ENCODE measurements at places on chromosomes 16 and 17.

DNA sequence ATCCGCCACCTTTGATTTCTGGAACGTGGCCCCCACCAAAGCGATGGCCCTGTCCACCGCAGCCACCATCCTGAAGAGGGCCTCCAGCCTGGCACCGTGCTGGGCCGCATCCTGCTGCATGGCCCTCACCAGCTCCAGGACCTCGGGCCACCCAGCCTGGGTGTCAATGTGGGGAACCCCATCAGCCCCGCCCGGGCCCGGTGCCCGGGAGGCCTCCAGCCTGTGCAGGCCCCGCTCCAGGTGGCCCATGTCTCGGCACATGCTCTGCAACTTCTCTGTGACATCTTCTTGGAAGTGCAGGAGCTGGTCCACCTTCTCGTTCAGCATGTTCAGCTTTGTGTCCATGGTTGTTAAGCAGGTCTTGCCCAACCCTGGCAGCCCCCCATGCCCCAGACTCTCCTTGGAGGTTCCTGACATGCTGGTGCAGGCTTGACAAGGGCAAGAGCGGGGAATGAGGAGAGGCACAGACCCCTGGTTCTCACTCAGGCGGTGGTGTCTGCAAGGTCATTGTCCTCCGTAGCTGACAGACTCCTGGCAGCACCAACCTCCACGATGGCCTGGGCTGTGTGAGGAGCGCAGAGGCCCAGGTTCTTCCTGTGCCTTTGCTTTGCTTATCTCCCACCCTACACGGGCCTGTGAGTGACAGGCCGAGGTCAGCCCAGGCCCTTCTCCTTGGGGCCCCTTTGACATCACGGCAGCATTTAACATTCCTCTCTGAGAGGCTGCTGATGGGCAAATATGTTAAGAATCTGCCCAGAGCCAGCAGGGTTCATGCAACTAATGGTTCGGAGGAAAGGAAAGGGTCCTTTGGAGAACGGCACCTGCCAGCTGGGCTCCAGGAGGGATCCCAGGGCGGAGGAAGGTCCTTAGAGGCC lies at the start of gene MYLK3:
TSS of gene MYLK3 (minus strand) at position 568 of the 875 bp plus-strand sequence. CDS start at position 417, 151 bp downstream.
- DNase-seq = no peak

GRCh38 chr17:76481071-76481655 lies 13.8 kb downstream of the AANAT start:
- DNase-seq = no peak

DNA sequence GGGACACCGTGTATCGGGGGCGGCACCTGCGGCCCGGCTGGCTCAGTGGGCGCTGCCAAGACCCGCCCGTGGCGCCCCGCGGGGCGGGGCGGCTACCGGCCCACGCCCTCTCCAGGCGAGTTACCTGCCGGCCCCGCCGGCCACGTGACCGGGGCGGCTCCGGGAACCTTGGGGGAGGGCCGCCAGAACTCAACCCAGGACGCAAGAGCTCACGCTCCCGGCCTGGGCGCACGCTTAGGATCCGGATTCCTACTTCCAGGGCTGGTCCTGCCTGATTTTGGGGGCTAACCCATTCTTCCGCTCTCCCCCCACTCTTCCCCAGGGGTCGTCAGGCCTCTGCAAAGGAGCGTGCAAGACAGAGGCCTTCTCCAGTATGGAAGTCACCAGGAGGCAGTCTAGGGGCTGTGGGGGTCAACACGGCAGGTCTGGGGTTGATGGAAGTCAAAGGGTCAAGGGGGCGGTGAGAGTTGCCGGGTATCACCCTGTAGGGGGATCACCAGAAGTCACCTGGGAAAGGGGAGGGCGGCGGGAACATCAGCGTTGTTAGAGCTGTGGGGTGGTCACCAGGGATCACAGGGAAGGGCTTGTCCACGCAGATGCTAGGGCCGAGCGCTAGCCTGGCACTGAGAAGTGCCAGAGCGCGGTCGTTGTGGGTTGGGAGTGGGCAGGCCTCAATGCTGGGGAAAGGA lies 354 bp upstream of the ESRP2 start:
- peak; percentile 37 for DNase-seq

DNA sequence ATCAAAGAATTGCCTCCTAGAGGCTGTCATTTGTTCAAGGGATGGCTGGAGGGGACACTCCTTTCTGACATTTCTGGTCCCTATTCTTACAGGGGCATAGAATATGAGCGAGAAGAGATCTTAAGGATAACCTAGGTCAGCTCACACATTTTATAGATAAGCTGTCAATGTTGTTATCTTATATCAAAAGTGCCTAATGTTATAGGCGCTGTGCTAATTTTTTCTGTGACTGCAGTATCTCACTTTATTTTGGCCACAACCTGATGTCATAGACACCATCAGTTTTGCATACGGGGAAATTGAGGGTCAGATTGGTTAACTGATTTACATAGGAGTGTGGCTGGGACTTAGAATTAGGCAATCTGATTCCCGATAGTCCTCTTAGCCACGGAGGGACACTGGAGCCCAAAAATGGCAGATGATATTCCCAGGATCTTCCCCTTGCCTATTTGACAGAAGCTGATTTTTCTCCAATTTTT lies 1.2 kb downstream of the CPD start:
- DNase-seq = no peak

- peak; percentile 3 for DNase-seq
Observed at GRCh38 chr17:40499551-40500189, 1.8 kb downstream of the TNS4 start.

GRCh38 chr16:23908790-23909189 lies 73.0 kb downstream of the PRKCB start:
- DNase-seq = no peak

GRCh38 chr16:56332464-56333079 lies 92.8 kb downstream of the AMFR start:
- DNase-seq = no peak

GRCh38 chr17:32349854-32350665 lies at the start of gene ZNF207:
Gene ZNF207, plus strand, starts transcription at chr17:32350157. Its CDS starts 129 bp downstream, at chr17:32350286.
- DNase-seq = peak; percentile 96

DNA sequence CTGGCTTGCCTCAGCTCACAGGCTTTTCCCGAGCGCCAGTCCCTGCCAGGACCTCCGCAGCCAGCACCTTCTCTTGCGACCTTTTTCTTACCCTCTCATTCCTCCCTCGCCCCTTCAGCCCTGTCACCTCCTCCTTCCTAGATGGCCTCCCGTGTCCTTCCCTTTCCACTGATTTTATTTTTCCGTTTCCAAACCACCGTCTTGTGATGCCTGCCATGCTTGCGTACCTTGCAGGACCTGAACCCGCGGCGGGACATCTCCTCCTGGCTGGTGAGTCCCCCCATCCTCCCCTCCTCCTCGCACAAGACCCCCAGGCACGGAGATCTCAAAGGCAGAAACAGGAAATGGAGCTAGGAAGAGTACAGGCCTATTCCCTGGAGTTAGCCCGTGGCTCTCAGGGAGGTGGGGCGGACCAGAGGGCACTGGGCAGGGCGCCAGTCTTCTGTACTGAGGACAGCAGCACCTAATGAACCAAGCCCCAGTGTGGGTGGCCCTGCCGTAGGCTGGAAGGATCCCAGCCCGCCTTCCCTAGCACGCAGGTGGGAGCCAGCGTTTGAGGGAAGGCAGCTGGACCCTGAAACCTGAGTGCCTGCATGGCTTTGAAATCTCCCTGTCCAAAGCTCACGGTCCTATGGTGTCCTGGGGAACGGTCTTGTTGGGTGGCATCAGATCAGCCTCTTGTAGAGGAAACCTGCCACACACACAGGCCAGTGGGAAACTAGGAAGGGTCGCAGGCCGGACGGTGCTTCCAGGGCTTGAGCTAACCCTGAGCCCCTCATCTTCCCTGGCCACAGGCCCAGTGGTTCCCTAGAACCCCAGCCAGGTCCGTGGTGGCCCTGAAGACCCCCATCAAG lies 612 bp downstream of the CISD3 start:
- no peak for DNase-seq

DNA sequence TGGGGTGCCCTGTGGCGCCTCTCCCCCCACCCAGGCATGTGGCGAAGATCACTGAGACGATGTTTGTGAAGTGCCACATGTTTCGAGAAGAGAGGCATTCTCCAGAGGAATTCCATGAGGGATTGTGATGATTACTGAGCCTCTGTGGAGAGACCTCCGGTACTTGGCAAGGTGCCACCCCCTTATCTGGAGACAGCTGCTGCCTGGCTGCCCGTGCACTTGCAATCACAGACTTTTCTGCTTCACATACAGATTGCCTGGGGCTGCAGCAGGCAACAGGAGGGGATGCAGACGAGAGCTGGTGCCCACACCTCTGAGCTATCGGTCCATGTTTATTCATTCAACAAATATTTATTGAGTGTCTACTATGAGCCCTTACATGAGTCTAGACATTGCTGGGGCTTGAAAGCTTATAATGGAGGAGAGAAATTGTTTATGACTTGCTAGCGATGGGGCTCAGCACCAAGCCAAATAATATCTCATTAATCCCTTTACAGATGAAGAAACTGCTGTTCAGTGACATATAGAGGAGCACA lies 317.2 kb upstream of the ZFHX3 start:
- peak; percentile 13 for DNase-seq

DNA sequence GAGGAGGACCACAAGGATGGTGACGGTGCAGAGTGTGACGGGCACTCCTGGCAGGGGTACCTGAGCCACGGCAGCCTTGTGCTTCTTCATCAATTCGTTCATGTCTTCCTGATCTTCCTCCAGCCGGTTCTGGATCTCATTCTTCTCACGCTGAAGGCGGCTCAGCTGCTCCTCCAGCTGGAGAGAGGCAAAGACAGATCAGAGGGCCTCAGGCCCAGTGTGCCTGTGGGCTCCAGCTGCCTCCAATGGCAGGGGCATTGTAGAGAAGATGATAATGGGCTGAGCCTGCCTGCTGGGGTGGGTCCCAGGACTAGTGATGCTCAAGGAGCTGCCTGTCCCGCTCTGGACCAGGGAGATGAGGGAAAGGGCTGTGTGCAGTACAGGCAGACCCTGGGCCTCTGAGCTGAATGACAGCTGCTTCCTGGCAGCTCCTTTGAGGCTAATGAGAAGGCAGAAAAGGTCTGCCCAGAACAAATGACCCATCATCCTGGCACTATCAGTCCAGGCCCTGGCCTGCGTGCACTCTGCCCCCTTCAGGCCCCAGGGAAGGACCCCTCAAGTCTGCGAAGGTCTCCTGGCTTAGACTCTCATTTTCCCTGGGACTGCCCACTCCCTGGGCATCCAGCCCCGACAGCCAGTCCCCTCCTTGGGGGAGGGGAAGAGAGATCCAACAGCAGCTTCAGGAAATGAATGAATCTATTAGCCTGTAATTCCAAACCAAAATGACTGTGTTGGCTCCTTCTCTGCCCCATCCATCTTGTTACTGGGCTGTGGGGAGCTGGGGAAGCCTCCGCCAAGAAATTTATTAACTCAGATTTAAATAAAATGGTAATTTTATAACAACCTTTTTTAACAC lies 48.0 kb downstream of the PIPOX start:
- DNase-seq = no peak

DNA sequence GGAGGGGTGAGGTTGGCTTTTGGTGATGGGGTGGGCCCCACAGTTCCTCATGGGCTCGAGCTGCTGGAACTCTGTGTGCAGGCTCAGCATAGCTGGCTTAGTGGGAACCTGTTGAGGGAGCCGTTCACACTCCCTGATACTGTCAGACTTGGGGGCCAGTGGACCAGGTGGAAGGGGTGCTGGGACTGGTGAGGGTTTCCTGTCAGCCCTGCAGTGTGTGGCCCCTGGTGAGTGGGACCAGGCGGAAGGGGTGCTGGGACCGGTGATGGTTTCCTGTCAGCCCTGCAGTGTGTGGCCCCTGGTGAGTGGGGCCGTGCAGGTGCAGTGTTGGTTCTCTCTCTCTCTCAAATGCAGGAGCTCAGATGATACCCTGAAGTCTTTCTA lies 45.1 kb upstream of the ZNF750 start:
- DNase-seq = no peak

DNA sequence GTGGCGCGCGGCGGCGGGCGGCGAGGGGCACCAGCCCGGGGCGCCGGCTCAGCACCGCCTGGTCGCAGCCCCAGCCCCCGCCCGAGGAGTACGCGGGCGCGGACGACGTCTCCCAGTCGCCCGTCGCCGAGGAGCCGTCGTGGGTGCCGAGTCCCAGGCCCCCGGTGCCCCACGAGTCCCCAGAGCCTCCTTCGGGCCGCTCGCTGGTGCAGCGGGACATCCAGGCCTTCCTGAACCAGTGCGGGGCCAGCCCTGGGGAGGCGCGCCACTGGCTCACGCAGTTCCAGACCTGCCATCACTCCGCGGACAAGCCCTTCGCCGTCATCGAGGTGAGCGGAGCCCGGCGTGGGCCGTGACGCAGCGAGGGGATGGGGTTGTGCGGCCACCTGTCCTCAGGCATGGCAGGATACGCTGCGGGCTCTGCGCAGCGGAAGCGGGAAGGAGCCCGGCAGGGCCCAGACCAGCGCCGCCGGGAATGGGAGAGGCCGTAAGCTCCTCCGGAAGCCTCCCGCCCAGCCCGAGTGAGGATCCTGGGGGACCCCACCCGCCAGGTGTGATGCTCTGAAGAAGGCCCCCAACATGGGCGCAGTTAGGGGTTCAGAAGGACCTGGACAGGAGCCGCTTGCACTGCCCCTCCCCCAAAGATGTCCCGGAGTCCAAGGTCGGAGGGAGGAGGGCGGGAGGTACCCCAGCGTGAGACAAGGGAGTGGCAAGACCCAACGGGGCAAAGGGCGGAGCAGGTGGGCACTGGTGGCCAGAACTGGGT lies 522 bp downstream of the NAGS start:
- no peak for DNase-seq

DNA sequence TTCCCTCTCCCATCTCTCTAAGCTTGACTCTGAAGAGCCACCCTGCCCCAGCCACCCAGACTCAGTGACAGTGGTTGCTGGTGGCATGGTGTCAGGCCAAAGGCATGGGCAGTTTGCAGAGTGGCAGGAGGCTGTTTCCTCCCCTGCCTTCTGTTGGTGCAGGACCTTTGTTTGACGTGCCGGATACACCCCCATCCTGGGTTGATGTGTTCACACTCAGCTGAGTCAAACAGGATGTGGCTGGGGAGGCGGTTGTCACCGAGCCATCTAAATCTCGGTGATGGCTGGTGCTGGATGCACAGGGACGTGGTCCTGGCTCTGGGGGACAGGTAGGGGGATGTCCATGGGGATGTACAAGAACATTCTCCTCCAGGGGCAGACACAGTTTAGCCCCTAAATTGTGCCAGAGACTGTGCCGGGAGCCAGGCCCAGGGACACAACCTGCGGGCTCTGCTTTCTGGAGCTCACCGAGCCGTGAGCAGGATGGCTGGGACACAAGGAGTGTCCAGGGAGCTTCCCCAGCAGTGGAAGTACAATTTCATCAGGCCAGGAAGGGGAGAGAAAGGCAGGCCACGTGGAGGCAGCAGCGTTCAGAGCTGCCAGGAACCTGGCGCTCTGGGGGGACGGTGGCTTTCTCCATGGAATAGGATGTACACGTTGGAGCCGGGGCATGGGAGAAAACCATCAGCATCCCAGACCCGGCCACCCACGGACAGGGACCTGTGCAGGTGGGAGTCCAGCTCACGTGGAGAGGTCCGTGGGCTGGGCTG lies 264.2 kb downstream of the SEC14L1 start:
- no peak for DNase-seq

DNA sequence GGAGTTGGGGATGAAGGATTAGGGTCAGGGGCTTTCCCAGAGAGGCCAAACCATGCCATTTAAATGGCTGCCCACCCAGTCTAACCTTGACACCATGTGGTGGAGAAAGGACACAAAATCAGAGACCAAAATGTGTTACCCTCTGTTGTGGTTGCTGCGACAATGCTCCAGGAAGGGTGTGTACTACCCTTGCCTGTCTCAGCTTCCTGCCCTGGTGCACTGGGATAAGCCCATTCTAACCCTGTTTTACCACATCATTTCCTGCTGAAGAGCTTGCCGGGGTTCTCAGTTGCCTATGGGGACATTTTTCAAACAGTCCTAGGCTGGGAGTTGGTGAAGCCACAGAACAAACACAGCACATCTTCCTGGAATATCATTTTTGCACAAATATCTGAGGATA lies 4.9 kb downstream of the OR4D1 start:
- no peak for DNase-seq

Data from NCI-H748 treated with DMSO at 0.1 percent for 48 hours (cell line).